ENCODE measurements at places on chromosomes 12 and 14. TPM values are rescaled to one million over a fixed set of nuclear protein-coding genes. Genes with fewer than 3 reads are reported as not detected.

DNA sequence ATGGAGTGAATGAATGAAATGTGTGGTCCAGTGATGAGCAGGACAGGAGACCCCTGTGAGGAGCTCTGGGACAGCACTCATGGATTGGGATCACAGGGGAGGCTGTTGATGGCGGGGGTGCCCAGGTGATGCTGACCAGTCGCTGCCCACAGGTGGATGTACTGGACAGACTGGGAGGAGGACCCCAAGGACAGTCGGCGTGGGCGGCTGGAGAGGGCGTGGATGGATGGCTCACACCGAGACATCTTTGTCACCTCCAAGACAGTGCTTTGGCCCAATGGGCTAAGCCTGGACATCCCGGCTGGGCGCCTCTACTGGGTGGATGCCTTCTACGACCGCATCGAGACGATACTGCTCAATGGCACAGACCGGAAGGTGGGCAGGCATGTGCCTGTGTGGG, 13.3 kb upstream of the LRP1-AS start:
- no peaks in the 10 kb centered on the region for H3K36me3 ChIP-seq
- H3K4me1 ChIP-seq: peaks cover 10% of the 10 kb centered on the region
- H3K27me3 ChIP-seq: no peaks in the 10 kb centered on the region
- no peak for DNase-seq
- no peak overlapping the region for H3K4me3 ChIP-seq

- DNase-seq: no peak
- no peaks in the 10 kb centered on the region for H3K36me3 ChIP-seq
- no peak overlapping the region for H3K27ac ChIP-seq
- peaks cover 4% of the 10 kb centered on the region for H3K4me1 ChIP-seq
Observed at GRCh38 chr14:58663494-58664111, 25.8 kb downstream of the DACT1 start.

DNA sequence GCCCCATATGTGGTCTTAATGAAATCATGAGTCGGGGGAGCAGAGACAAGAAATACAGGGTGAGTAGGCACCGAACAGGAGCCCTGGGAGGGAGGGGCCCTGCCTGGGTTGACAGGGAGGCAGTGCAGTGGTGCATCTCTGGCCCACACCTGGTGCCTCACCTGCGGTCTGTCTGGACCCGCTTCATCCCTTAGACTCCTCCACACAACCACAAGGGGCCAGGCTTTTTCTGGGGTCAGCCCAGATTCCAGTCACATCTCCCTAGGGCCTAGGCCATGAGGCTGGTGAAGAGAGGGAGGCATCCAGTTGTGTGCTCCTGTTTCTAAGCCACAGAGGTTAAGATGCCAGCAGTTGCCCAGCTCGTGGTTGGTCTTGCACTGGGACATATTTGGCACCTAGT, 343.3 kb upstream of the FKBP4 start:
- no peaks in the 10 kb centered on the region for H3K36me3 ChIP-seq
- H3K4me3 ChIP-seq: no peak overlapping the region
- H3K4me1 ChIP-seq: peaks cover 2% of the 10 kb centered on the region
- H3K27ac ChIP-seq: no peak overlapping the region
- DNase-seq: no peak
- no peaks in the 10 kb centered on the region for H3K27me3 ChIP-seq

DNA sequence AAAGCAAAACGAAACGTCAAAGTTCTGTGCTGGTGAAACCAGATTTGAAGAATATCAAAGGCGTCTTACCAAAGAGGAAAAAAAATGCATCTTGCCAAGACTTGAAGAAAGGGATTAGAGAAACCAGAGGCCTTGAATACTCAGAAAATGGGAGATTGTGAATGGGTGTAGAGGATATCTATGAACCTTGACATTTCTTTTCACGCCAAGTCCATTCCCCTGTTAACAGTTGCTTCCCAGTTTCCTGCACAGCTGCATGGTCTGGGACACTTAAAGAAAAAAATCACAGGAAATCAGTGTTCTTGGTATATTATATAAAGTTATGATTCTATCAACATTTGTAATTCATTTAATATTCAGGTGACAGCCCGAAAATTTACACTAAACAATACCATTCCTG, 1.4 kb upstream of the GTF2A1 start:
- no peaks in the 10 kb centered on the region for H3K27me3 ChIP-seq
- no peak overlapping the region for H3K27ac ChIP-seq
- peaks cover 14% of the 10 kb centered on the region for H3K4me1 ChIP-seq
- H3K4me3 ChIP-seq: no peak overlapping the region

PRKAG1 gene
- 34.6 TPM for total RNA-seq

FBXW8 gene
- 6.6 TPM for total RNA-seq

All from CD4-positive, alpha-beta T cell (primary cell).